ENCODE measurements at places on chromosomes 11 and 22.

DNA sequence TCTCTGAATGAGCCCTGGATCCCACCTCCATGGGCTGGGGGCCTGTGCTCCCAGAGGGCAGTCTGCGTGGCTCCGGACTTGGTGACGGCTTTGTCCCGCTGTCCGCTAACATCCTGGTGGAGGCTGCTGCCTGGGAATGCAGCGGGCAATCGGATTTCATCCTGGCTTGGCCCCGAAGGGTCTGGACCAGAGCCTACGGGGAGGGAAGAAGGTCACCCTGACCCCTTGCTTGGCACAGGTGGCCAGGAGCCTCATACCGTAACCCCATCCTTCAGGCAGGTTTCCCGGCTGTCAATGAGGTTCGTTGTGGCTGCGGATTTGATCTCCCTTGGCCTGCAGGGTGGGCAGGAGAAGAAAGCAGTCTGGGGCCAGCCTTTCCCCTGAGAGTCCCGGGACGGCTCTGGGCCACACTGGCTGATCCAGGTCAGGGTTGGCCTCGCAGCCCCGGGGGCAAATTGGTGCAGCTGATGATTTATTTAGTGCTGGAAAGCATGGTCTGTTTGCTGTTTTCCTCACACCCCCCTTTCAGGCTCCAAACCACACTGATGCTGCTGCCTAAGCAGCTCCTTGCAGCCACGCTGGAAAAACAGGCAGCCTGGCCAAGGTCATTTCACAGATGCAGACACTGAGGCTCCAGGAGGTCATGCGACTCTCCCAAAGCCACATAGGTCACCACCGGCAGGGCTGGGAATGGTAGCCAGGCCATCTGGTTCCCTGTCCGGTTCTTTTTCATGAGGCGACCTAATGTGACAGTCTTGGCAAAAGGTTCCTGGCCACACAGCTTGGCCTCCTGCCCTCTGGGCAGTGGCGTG lies 15.0 kb downstream of the PRDM11 start:
- no peak for DNase-seq

- no peak for DNase-seq
Measured at GRCh38 chr11:111598559-111598958, 3.7 kb upstream of the SIK2 start.

DNA sequence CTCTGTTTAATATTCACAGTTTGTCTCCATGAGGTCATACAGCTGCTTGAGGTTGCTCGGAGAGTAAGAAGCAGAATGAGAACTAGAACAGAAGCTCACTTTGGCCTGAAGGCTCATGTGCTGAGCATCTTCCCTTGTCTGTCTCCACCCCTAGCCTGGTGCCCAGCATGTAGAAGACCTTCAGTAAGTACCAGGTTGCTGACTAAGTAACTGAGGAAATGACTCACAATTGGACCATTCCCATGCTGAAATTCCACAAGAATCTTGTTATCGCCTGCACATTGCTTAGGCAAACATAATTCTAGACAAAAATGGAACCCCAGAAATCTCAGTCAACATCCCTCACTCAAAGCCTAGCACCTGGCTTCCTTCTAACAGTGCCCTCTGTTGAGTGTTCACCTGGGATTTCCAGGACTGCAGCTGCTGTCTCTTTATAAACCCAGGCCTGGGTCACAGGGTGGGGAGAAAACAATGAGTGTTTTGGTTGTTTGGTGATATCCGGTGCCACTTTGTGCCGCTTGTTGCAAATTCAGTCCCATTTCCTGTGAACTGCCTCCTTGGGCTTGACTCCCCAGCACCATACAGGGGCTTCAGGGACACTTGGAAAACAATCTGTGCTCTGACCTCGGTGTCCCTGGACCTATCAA lies 406.8 kb downstream of the ETS1 start:
- no peak for DNase-seq

- DNase-seq = no peak
Measured at GRCh38 chr11:122176651-122177050, 60.6 kb upstream of the BLID start.

GRCh38 chr11:37087650-37088572 lies 489.9 kb upstream of the RAG2 start:
- DNase-seq = no peak

GRCh38 chr22:46934746-46935491 lies 172.5 kb downstream of the TBC1D22A start:
- DNase-seq = no peak

- DNase-seq = no peak
Measured at GRCh38 chr22:44389181-44389580, 76.4 kb upstream of the SHISAL1 start.

- no peak for DNase-seq
Measured at GRCh38 chr11:65454311-65454695, 31.7 kb downstream of the NEAT1 start.

DNA sequence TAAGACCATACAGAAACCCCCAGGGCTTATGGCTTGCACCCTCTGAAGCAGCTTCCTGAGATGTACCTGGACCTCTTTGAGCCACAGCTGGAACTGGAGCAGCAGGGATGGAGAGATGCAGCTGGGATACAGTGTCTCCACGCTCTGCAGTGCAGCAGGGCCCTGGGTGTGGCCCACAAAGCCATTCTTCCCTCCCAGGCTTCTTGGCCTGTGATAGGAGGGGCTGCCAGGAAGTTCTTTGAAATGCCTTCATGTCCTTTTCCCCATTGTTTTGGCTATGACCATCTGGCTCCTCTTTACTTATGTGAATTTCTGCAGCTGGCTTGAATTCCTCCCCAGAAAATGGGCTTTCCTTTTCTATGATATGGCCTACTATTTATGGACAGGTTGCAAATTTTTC lies 37.1 kb upstream of the RAB38 start:
- DNase-seq = no peak

GRCh38 chr11:92811341-92811740 lies 158.1 kb upstream of the MTNR1B start:
- no peak for DNase-seq

GRCh38 chr22:36921309-36922104 lies 8.1 kb downstream of the CSF2RB start:
- DNase-seq = no peak

GRCh38 chr11:73274722-73275380 lies 2.7 kb downstream of the P2RY6 start:
- DNase-seq = no peak

GRCh38 chr22:37139762-37140161 lies 10.0 kb downstream of the IL2RB start:
- DNase-seq = no peak

- no peak for DNase-seq
Measured at GRCh38 chr22:49589301-49589700, 238.4 kb downstream of the BRD1 start.

- no peak for DNase-seq
Measured at GRCh38 chr11:130729678-130730300, 186.5 kb downstream of the SNX19 start.

DNA sequence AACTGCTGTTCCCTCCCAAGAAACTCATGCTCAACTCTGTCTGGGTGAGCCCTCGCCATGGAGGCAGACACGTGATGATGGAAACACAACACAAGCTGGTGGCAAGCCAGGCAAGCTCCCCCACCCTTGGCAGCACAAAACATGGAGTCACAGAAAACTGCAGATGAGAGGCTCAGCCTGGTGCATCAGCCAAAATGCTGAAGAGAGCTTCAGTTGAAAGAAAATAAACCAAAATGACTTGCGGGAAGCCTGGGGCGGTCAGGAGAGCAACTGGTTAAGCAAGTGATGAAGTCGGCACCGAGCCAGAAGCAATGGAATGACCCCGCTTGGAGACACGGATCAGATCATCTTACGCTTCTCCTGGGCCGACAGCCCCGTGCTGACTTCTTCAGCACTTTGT lies 68.3 kb downstream of the C11orf58 start:
- no peak for DNase-seq

DNA sequence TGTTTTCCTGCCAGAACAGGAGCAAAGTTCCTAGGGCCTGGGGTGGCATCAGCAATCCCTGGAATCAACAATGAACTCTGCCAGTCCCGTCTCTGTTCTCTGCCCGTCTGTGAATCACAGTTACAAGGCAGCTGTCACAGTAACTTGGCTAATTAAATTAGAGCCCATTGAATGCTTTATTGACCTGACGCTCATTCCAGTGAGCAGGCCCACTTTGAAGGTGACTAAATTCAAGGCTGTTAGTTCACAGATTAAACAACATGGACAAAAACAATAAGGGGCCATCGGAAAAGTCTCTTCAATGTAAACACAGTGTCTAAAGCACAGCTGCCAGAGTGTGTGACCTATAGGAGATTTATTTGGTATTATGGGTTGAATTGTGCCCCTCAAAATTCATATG lies 17.7 kb upstream of the TMPRSS5 start:
- DNase-seq = no peak

DNA sequence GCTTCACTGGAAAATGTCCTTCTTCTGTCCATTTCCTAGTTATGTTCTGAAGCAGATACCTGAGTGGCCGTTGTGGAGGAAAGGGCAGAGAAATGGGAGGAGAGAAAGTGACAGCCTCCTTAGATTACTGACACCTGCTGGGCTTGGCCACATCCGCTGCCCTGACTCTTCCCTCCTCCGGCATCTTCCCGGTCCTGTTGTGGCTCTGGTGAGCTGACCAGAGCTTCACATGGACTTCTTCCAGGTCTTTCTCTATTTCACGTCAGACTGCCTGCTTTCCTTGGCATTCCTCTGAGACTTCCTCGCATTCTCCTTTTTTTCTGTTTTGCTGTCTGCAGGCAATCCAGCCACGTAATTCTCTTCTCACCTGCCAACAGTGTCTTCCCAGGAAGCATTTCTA lies 138.7 kb upstream of the E2F8 start:
- no peak for DNase-seq

- no peak for DNase-seq
Measured at GRCh38 chr11:673866-674265, 21.2 kb downstream of the DEAF1 start.

- DNase-seq = peak; percentile 87
Measured at GRCh38 chr11:47373876-47374719, 4.2 kb downstream of the SPI1 start.

- no peak for DNase-seq
Measured at GRCh38 chr11:122331079-122331478, 215.1 kb upstream of the BLID start.

GRCh38 chr11:71188886-71189767 lies 63.2 kb downstream of the SHANK2 start:
- no peak for DNase-seq

- DNase-seq = no peak
Measured at GRCh38 chr11:134634897-134635831, 223.1 kb upstream of the B3GAT1 start.

GRCh38 chr22:48695251-48695650 lies 1132.4 kb downstream of the BRD1 start:
- no peak for DNase-seq

DNA sequence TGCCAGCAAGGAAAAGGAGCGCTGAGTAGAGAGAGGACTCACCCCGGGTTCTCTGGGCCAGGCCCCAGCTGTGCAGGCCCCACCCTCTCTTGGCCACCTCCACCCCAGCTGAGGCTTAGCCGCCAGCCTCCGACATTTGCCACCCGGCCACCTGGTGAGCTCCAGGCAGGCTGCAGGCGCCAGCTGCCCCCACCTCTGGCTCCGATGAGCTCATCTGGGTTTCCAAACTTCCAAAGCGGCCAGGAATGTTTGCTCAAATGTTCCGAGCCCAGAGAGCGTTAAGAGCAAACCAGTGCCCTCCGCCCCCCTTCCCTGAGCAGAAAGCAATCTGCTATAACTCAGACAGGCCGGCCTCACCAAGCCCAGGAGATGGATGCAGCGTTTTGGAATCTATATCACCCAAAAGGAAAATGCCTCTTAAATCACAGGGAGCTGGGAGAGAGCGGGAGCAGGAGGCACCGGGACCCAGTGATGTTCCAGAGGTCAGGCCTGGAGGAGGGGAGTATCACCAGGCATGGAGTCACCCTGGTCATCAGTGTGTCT lies 9.1 kb upstream of the MN1 start:
- no peak for DNase-seq

DNA sequence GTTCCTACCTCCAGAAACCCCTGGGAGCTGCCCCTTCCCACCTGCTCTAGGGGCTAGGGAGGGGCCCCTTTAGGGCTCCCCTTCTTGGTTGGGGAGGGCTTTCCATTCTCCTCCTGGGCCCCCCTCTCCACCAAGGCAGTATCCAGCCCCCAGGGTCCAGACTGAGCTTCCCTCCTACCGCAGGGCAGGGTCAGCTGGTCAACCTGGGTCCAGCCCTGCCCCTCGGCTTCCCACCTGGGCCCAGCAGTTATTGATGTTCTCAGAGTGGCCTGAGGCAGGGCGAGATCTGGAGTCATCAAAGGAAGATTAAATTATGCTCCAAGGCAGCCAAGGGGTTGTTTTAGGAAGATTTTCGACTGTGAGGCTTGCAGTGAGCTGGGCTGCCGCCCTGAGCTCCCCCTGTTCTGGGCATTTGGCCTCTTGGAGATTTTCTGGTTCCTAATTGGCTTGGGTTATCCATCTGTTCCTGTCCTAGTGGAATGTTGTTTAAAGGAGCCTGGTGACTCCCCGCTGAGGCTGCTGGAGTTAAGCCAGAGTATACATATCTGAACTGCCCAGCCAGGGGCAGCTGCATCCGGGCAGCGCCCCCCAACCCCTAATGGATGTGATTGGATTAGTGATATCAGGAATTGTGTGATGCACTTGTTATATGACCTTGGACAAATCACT lies 1.8 kb upstream of the SLC22A8 start:
- no peak for DNase-seq

- no peak for DNase-seq
Measured at GRCh38 chr11:121040614-121041002, 16.7 kb downstream of the TBCEL start.

DNA sequence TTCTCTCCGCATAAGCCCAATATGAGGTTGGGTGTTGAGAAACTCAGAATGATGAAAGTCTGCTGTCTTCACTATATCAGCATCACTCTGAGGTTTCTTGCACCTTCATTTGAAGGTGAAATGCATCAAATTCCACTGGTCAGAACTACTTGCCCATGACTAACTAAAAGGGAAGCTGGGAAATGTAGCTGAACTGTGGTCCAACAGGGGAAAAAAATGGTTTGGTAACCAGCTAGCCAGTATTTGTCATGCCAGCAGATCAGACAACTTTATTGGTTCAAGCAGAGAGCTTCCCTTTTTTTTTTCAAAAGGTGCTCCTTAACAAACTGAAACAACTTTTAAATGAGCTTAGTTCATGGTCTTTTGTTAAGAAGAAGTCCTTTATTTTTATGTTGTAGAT lies 14.2 kb upstream of the PIK3C2A start:
- no peak for DNase-seq

GRCh38 chr11:19393941-19394340 lies 153.2 kb upstream of the E2F8 start:
- no peak for DNase-seq

DNA sequence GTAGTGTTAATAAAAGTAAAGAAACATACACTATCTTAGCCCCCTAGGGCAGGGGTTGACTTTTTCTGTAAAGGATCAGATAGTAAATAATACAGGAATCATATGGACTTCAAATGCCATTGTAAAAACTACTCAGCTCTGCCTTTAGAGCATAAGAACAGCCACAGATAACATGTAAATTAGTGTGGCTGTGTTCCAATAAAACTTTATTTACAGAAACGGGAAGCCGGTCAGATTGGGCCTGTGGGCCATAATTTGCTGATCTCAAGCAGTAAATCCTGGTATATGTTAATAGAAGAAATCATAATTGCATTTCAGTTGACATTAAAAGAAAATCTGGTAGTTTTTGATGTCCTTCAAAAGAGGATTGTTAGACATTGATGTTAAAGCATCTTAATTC lies 76.5 kb downstream of the ZC3H12C start:
- no peak for DNase-seq

Data from activated naive CD4-positive, alpha-beta T cell (primary cell).